Smooth muscle cell of trachea (primary cell): ENCODE measurements at places on chromosomes 5 and 9. TPM values are rescaled to one million over a fixed set of nuclear protein-coding genes. Genes with fewer than 3 reads are reported as not detected.

PCDHB5 gene
- total RNA-seq, result 0.29 and 1.3 TPM in 2 replicates

MARCOL gene
- total RNA-seq, result not detected in 2 replicates

CDO1 gene
- total RNA-seq, result 9.0 and 13.2 TPM in 2 replicates

DCTN3 gene
- 84.4 and 159 TPM in 2 replicates for total RNA-seq

ESM1 gene
- 3.3 and 8.0 TPM in 2 replicates for total RNA-seq

NLN gene
- 22.8 and 43.6 TPM in 2 replicates for total RNA-seq

EMB gene
- total RNA-seq, result 8.3 and 13.7 TPM in 2 replicates

BTNL3 gene
- total RNA-seq, result not detected in 2 replicates

ST8SIA4 gene
- 0.17 and 0.29 TPM in 2 replicates for total RNA-seq

FOXD4L6 gene
- total RNA-seq, result not detected in 2 replicates

GBGT1 gene
- total RNA-seq, result 3.1 and 5.6 TPM in 2 replicates

PCDHGA10 gene
- total RNA-seq, result 13.8 and 14.7 TPM in 2 replicates

RGMB gene
- total RNA-seq, result 63.0 and 99.9 TPM in 2 replicates

SHISAL2B gene
- not detected in 2 replicates for total RNA-seq

SPATA31C1 gene
- total RNA-seq, result not detected in 2 replicates

SV2C gene
- not detected in 2 replicates for total RNA-seq

PCDHA8 gene
- under 0.01 and 0.15 TPM in 2 replicates for total RNA-seq

IFNW1 gene
- total RNA-seq, result not detected in 2 replicates

MYO10 gene
- total RNA-seq, result 46.7 and 81.5 TPM in 2 replicates

IRX4 gene
- 0.15 TPM in 1 of 2 replicates, not detected in the other for total RNA-seq

SKIC3 gene
- total RNA-seq, result 130 and 190 TPM in 2 replicates

SMIM33 gene
- not detected in 2 replicates for total RNA-seq

PCDHB13 gene
- under 0.01 and 1.3 TPM in 2 replicates for total RNA-seq

CDKN2B gene
- total RNA-seq, result 15.0 and 42.2 TPM in 2 replicates

TMEM232 gene
- 7.0 and 7.6 TPM in 2 replicates for total RNA-seq
